Neural crest cell (in vitro differentiated cells): ENCODE measurements at places on chromosomes 4 and X.

GRCh38 chrX:127313635-127314034 is 494.1 kb downstream of the PRR32 start:
- no peak for DNase-seq

GRCh38 chr4:189374176-189374575 is 566.5 kb upstream of the FRG1 start:
- no peak for DNase-seq

GRCh38 chrX:100379388-100379986 is 30.6 kb downstream of the PCDH19 start:
- DNase-seq = no peak

GRCh38 chr4:6573551-6573950 is 1.4 kb upstream of the MAN2B2 start:
- no peak for DNase-seq

DNA sequence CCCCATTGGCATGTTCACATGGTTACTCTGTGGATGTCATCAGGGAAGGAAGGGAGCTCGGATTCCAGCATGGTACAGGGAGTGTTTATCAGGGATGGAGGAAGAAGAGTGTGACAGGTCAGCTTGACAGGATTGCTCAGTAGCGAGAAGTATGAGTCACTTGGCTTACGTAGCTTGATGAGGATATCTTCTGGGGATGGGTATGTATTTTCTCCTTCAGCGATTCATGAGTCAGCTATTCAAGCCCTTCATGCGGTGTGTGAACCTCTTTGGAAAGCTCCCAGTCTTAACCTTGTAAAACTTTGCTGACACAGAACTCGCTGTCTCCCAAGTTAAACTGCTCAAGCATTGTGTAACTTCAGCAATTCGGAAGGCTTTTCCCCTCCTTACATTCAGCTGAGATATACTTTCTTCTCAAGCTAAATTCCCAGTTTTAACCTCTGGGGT is 275.4 kb downstream of the ARHGAP10 start:
- no peak for DNase-seq

GRCh38 chr4:89820010-89820409 is 17.0 kb downstream of the SNCA start:
- DNase-seq = no peak

- no peak for DNase-seq
Observed at GRCh38 chr4:52612341-52612740, 46.8 kb downstream of the USP46 start.

DNA sequence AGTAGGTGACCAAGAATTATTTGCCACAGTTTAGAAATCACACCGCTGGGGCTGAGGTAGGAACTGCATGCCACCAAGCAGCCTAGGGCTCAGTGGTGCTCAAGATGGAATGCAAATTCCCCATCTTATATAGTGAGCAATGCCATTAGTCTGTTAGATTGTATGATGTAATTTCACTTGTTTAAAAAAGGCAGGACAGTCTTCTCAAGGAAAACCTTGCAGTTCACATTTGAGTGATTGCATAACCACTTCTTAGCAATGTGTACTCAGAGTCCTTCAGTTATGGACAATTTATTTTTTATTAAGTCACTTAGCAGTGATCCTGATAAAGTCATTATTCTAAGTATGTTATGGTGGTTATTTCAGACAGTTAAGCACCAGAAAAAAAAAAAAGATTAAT is 142.9 kb upstream of the SFRP2 start:
- DNase-seq = no peak

GRCh38 chr4:138446456-138446855 is 204.3 kb upstream of the SLC7A11 start:
- no peak for DNase-seq

DNA sequence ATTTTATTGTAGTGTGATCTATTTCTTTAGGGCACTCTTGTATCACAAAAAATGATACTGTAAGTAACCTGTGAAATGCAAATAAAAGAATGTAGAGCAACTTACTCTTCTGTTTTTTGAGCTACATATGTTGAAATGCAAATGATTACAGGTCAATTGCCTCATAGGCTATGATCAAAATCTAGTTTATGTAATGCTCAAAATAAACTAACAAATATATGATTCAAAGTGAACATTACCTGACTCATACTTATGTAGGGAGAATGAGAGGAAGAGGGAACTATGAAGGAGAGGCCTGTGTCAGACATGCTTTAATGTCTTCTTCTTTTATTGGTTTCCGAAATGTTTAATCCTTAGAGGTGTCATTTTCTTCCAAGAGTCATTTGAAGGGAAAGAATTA is 5.0 kb upstream of the RPS6KA3 start:
- no peak for DNase-seq

GRCh38 chrX:37776283-37776986 is 3.4 kb upstream of the CYBB start:
- DNase-seq = no peak

DNA sequence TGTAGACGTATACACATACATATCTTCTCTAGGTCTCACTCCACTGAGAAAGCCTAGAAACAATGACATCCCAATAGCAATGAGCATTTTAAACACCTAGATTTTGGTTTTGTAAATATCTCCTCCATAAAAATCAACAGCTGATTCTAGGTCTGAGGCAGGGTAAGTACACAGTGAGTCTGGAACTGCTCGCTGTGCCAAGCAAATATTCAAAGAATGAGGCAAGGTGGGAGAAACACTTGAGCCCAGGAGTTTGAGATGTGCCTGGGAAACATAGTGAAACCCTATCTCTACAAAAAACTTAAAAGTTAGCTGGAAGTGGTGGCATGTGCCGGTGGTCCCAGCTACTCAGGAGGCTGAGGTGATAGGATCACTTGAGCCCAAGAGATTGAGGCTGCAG is 22.2 kb downstream of the ABCG2 start:
- no peak for DNase-seq

GRCh38 chr4:110270492-110271197 is 72.2 kb upstream of the ELOVL6 start:
- no peak for DNase-seq

DNA sequence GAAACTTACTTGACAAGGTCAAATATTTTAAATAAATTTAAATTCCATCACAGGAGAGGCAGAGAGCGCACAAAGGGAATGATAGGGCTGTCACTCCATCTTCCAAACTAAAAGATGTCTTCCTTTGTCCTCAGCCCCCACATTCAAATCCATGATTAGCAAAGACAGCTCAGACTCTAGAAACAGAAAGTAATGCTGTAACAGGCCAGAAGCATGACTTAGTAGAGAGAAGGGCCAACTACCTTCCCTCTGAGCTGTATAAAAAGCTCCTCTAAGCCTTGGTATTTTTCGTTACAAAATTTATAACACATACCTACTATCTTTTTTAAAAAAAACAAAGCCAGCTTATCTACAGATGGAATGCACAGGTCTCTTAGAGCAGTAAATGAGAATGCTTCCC is 207.4 kb downstream of the MAPK10 start:
- DNase-seq = no peak

DNA sequence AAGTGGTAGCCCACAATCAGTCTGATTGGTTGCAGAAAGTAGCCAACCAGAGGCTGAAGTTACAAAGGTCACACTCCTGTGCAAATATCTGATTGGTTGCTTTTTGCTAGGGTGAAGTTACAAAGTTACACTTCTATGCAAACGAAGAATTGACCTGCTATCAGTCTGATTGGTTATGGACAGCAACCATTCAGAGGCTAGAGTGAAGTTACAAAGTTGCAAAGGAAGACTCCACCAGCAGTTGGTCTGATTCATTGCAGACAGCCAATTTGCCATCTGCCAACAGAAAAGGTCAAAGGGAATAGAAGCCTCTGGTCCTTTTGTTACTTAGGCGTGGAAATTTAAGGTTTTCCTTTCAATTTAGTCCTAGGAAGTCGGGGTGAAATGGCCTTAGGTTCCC is 377.7 kb downstream of the PRDM5 start:
- DNase-seq = no peak

GRCh38 chr4:11894977-11895376 is 466.3 kb upstream of the HS3ST1 start:
- DNase-seq = no peak

GRCh38 chrX:142238536-142238935 is 33.4 kb upstream of the MAGEC2 start:
- DNase-seq = no peak

- DNase-seq = no peak
Observed at GRCh38 chr4:187849556-187850225, 145.9 kb upstream of the ZFP42 start.

DNA sequence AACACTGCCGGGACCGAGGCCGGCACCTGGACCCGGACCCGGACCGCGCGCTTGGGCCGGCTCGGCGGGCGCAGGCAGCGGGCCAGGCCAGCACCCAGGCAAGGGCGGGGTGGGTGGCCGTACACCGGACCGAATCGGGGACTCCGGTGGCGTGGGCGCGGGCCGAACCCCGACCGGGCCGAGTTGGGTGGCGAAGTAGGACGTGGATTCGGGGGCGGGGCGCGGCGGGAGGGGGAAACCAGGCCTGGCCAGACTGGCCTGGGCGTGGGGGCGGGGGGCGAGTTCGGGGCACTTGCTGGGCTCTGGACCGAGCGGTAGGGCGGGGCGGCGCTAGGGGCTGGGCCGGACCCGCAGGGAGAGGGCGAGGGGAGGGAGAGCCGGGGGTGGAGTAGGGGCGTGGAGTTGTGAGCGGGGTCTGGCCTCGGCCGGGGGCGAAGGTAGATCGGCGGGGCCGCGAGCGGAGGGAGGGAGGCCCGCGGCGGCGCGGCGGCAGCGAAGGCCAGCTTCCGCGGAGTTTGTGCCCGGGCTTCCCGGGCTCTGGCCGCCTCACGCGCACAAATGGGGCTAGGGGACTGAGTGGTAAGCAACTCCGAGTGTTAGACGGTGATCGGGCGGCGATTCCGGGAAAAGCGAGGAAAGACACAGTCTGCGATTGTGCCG is 1.8 kb upstream of the BCORL1 start:
- peak; percentile 29 for DNase-seq

- no peak for DNase-seq
Observed at GRCh38 chr4:128649575-128650205, 159.8 kb upstream of the JADE1 start.

DNA sequence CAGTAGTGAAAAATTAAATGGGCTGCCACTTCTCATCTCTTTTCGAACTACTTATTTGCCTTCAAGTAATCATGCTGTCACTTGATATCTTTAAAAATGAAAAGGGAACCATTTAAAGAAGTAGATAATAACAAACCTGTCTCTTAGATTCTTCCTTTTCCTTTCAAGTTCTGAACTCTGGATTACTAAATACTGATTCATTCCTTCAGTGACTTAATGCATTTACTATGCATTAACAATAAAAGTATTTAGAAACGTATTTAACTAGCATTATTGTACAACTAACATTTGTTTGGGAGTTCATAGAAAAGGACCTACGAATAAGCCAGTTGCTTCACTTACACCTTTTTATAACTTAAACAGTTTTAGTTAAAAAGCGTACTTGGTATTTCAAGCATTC is 61.1 kb upstream of the RAB33B start:
- no peak for DNase-seq

DNA sequence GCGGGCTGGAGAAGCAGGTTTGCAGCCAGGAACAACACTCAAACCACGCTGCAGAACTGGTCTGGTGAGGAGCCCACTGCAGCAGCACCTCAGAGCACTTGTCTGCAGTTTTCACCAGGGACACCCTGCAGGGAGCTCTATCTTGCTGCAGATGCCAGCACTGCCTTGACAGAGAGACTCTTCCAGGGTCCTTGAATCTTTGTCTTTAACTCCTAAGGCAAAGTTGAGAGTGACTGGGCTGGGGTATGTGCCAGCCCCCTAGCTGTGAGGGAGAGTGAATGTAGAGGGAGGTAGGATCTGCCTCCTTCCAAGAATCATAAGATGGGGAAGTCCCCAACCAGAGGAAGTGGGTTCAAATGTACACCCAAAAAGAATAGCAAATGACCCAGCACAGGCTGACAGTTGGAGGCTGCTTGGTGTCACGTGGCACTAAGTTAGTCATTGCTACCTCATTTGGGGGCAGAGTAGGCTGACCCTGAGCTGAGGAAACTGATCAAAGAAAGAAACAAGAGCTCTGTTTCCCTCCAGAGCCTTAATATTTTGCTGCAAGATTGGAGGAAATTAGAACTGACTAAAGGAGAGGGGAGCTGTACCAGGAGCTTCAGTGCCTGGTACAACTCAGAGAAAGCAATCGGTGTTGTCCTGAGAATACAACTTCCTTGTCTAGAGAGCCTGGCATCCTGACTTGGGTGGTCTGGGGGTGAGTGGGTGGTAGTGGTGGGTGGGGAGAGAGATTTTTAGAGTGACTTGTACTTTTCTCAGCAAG is 28.2 kb upstream of the HUWE1 start:
- DNase-seq = no peak

GRCh38 chr4:175559126-175559525 is 252.9 kb downstream of the GPM6A start:
- DNase-seq = no peak
